Progenitor cell of endocrine pancreas (in vitro differentiated cells): ENCODE measurements at places on chromosomes 3 and 15.

DNA sequence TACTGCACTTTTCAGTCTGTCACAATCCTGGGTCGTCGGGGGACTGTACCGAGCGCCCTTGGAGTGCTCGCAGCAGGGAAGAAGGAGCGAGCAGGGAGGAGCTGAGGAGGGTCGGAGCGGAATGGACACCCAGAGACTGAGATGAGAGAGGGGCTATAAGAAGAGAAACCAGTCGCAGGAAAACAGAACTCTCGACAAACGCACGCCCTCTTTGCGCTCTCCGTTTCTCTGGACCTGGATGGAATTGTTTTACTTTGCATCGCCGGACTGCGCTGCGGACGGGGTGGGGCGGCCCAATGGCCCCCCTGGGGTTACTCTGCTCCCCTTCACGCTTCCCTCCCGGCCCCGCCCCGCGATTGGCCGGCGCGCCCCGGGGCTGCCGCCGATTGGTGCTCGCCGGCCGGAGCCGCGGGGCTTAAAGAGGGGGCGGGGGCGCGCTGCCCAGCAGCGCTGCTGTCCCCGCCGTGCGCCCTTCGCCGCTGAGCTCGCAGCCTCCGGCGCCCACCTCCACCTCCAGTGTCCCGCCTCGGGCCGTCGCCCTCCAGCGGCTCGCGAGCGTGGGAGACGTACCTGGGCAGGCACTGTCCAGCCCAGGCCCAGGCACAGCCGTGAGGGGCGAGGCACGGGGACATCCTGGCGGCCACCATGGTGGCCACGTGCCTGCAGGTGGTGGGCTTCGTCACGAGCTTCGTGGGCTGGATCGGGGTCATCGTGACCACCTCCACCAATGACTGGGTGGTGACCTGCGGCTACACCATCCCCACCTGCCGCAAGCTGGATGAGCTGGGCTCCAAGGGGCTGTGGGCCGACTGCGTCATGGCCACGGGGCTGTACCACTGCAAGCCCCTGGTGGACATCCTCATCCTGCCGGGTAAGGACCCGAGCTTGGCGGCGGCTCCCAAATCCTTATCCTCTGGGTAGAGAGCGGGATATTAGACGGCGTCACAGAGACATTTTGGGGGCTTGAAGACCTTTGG, at the start of gene CLDN11:
TSS of gene CLDN11 (plus strand) at position 447 of the 977 bp plus-strand sequence. CDS start at position 646, 199 bp downstream.
- DNase-seq = no peak

DNA sequence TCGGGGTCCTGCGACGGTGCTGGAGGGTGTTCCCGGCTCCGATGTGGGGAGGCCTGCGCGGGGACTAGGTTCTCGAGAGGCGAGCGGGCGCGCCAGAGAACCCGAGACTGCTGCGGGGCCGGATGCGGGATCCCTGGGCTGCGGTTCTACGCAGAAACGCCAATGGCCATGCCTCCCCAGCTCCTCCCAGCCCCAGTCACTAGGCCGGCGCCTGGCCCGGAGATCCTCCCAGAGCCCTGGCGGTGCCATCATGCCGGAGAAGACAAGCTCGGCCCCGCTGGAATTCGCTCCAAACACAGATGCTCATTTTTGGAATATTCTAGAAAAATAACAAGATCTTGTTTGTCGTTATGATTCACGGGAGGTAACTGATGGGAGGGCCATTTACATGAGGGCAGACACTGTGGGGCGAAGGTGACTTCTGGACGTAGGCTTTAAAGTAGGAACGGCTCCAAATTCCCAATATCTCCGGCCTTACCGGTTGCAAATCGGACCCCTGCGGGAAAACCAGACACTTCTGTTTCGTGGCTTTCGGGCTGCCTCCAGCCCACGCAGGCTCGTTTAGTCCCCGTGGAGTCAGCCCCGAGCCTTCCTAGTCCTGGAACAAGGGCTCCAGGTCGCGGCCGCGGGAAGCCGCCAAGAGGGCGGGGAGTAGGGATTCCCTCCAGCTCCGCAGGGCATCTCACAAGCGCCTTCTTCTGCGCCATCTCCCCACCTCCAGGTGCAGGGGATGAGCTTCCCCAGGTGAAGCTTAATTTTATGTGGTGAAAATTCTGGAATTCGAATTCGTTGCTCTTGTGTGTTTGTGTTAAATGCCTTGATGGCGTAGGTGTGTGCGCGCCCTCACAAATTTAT, 74.8 kb upstream of the POLG start:
- DNase-seq = no peak

DNA sequence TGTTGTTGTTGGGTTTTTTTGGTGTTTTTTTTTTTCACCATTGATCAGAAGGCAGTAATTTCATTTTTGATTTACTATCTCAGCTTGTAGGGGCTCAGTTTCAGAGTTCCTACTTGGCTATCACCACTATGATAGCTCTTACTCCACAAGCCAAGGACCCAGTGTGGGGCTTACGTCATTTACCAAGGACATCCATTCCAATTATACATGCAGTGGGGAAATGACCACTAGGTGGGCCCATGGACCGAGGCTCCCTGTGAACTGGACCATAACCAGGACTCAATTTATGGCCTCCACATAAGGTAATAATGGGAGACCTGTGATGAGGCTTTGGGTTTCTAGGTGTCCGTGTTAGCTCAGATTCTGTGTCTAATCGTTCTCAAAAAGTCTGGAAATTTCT, 67.5 kb upstream of the CACNA1D start:
- no peak for DNase-seq

GRCh38 chr15:52021128-52021671, 2.2 kb downstream of the MAPK6 start:
- no peak for DNase-seq
